GM13976 (cell line): ENCODE measurements at places on chromosomes 1 and 21.

- DNase-seq, result no peak
These were observed 36.1 kb downstream of the ELAPOR1 start for GRCh38 chr1:109149874-109150601.

DNA sequence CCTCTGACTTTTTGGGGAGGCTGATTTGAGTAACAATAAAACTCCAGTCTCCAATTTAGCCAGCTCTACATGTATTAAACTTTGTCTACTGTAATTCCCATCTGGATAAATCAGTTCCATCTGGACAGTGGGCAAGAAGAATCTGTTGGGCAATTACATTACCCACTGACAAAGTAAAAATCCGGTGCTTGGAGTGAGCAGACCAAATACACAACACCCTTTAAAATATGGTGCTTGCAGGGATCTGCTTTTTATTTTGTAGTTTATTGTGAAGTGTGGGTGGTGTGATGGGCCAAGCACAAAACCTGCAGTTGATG is 8.9 kb upstream of the CD55 start:
- no peak for DNase-seq

DNA sequence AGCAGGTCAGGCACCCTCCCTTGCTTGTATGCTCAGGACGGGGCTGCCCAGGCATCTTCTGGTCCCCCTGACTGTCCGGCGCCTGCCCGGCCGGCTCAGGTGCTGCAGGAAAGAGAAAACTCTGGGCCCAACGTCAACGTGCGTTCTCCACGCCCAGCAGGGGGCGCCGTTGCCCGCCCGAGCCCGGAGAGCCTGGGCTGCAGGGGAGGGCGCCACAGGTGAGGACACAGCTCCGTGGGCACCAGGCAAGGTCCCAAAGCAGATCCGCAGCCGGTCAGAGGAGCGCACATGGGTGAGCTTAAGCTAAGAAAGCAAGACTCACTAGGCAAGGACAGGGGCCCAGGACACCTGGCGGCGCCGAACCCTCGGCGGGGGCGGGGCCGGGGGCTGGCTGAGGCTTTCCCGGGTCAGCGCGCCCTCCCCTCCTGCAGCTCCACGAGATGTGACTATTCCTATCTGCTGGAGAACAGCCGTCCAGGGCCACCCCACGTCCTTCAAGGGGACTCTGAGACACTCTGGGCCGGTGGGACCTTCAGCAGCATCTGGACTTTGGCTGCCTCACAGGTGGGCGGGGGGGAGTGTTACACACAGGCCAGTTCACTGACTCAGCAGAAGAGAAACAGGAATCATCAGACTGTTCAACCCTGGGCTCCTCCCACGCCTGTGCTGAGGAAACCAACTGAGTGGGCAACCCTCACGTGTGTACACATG is 29.3 kb downstream of the KRTAP10-1 start:
- DNase-seq, result peak; percentile 92

DNA sequence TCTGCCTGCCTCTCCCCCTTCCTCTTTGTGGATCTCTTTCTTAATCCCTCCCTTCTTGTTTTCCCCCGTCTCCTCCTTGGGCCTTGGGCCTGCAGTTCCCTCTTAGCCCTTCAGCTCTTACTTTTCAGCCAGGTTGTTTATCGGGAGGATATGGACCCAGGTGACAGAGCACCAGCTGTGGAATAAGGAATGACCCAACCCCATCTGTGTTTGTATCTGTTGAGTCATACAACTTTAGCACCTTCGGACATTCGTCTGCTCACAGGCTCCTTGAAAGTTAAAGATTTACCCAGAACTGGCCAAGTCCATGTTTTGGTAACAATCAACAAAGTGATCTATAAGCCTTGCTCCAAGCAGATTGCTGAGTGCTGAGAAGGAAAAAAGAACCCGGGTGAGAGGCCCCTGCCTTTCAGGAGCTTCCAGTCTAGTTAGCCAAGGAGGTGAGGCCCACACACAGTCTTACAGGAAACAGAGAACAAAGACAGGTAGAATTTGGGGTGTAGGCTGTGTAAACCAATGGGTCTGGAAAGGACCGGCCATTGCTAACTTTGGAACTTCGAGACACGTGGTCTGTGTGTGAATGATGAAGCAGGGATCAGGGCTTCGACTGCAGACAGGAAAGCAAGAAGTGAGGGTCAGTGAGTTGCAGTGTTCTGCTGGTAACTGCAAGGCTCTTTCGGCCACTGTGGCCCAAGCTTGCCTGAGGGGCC is 66.7 kb upstream of the F3 start:
- no peak for DNase-seq

DNA sequence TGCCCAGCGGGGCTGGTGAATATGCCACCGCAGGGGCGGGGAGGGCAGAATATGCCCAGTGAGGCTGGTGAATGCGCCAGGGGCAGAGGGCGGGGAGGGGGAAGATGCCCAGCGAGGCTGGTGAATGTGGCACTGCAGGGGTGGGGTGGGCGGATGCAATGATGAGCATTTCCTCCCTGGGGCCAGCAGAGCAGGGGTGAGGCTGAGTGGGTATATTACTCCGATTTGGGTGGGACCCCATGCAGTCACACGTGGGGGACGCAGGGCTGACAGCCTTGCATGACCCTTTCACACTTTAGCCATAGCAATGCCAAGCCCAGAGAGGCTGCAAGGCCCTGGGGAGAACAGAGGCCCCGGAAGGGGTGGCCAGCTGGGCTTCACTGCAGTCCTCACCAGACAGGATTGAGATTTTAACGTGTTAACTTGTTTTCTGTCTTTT is 9.3 kb upstream of the SLX9 start:
- DNase-seq, result peak; percentile 58

DNA sequence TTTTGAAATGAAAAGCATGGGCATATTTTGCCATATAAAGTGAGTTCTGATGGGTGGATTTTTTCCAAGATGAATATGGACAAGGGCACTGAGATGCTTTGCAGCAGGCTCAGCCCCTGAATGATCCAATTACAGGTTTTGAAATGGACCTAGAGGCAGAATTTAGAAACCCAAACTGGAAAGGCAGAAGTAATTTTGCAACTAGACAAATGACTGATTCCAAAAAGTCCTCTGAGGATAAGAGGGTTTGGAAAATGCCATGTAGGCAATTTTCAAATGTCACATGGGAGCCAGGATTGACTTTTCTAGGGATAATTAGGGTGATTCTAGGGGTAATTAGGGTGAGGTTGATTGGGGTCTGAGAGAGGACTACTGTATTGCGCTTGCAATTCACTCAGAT is 148.9 kb upstream of the ZNF648 start:
- DNase-seq, result no peak

- DNase-seq, result no peak
These were observed 144.8 kb upstream of the VANGL1 start for GRCh38 chr1:115496904-115497527.

- no peak for DNase-seq
These were observed 134.5 kb downstream of the LIPI start for GRCh38 chr21:14076143-14076806.

DNA sequence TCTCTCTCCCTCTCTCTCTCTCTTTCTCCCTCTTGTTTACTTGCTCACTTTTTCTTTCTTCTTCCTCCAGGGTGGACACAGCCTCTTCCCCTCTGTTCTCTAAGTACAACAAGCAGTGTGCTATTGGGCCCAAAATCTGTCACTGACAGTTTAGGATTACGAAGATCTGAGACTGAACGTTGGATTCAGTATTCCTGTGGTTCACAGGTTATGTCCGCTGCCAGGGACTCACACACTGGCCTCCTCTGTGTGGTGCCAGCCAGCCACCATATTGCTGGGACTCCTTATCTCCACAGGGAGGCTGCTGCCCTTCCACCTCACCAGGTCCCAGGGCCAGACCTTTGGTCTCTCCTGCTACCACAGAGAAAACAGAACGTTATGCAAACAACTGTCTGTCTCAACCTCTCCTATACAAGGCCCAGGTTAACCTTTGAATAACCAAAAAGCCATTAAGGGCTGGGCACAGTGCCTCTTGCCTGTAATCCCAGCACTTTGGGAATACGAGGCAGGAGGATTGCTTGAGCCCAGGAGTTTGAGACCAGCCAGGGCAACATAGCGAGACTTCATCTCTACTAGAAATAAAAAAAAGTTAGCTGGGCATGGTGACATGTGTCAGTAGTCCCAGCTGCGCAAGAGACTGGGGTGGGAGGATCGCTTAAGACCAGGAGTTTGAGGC is 171.9 kb upstream of the RAB4A start:
- no peak for DNase-seq

DNA sequence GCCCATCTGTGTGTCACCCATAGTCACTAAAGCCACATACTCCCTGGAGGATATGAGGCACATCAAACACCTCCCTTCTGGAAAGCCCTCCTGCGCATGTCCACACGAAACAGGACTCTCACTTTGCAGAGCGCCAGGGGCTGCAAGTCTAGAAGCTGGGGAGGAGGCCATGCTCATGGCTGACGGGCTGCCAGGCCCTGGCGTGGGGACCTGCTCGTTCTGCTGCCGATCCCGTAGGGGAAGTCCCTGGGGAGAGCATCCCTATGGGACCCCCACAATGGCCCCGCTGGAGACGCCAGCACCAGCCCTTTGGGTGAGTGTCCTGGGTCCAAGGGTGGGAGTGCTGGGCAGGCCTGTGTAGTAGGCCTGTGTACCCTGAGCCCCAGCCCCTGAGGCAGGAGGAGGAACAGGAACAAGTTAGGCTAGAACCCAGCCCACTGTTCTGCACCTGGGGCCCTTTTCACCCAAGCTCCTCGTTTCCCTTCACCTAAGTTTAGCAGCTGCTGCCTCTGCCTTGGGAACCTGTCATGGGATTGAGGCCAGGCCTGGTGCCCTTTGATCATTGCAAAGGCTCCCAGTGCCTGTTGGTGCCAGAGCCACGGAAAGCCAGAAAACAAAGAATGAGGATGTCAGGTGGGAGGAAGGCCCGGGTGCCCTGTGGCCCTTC is 9.9 kb downstream of the FAM3B start:
- DNase-seq, result no peak

DNA sequence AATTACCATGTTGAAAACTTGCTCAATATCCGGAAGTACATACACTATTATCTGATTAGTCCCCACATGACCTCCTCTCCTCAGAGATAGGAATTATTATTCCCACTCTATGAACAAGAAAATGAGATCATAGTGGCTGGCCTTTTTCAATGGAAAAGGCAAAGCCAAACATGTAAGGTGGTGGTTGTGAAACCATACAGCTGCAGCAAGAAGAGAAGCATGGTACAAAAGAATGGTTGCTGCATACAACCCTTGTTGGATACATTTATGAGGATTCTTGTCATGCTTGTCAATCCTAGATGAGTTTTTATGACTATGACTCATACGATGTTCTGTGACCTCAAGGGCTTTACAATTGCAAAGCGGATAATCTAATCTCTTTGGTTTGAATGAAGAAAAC is 514.7 kb downstream of the PLPP3 start:
- no peak for DNase-seq

- DNase-seq, result no peak
These were observed 80.3 kb downstream of the DISC1 start for GRCh38 chr1:231706934-231707333.

- DNase-seq, result no peak
These were observed 334.1 kb upstream of the B3GALT2 start for GRCh38 chr1:193520472-193520871.

DNA sequence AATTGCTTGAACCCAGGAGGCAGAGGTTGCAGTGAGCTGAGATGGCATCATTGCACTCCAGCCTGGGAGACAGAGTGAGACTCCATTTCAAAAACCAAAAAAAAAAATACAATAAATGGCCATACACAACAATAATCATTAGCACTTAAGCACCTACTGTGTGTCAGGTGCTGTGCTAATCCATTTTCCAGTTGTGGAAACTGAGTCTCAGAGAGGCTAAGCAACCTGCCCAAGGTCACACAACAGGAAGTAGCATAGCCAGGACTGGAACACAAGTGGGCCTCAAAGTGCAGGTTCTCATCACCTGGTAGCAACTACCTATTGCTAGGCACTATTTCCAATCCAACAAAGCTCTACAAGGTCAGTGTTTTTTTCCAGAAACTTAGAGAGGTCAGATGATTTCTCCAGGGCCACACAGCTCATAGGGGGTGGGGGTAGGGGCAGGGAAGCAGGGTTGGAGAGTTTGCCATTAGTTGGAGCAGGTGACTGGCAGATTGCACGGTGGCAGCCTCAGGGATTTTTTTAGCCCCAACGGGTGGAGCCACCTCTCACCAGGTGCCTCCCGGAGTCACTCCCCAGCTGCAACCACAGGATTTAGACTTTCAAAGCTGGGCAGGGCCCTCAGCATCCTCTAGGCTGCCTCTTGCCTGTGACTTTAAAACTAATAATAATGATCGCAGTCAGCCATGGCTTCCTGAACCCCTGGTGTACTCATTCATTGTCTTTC is 52.5 kb upstream of the ID3 start:
- DNase-seq, result no peak
